Activated T-cell treated with anti-CD3 and anti-CD28 coated beads for 4 hours (primary cell): ENCODE measurements at places on chromosomes 1 and 21.

DNA sequence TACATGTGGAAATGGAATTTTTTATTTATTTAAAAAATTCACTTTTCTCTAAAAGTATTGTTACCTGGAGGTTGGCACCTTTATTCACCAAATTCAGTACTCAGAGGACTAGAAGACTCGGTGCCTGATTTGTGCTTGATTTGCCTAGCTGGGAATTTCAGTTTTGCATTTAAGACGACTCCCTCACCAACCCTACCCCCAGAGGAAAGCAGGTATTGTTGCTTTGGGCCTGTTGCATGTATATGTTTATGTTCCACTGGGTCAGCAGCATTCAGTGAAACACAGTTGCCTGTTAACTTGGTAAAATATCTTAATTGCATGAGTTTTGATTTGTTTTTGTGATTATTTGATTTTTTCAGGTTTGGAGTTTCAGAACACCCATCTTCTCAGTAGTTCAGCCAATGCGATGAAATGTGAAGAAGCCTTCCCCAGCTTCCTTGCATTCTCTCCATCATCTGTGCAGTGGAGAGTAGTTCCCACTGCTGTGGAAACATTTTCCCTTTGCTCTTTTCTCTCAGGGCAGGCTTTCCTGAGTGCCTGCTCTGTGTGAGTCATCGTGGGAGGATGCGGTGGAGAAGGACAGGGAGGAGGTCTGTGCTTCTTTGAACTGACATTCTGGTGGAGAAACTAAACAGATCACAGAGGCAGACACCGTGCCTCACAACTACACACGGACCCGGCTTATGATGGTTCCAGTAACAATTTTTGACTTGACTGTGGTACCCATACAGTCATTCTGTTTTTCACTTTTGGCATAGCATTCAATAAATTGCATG, 6.4 kb downstream of the ADARB1 start:
- DNase-seq = no peak

DNA sequence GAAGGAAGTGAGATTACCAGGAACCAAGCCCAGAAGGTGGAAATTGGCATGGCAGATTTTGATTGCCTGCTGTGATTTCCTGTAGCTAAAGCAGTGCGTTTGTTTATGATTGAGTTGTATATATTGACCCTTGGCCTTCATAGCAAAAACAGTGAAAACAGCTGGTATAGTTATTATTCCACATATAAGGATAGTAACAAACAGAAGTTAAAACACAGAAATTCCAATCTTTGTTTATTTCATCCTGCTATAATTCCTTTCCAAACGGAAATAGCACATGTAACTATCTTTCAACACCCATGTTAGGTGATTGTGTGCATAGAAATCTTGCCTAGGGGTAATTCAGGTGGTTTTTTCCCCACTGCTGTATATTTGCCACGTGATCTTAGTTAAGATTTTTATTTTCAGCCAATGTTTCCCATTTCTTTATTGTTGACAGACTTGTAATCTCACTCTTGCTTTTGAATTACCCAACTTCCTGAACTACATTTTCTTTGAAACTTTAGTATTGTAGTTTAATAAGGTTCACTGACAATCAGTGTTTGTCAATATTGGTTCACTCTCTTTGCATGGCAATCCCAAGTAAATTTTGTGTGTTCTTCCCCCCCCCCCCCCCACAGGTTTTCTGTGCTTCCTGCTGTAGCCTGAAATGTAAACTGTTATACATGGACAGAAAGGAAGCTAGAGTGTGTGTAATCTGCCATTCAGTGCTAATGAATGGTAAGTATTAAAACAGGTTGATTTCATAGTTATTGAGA, 102.7 kb downstream of the CC2D1B start:
- no peak for DNase-seq

DNA sequence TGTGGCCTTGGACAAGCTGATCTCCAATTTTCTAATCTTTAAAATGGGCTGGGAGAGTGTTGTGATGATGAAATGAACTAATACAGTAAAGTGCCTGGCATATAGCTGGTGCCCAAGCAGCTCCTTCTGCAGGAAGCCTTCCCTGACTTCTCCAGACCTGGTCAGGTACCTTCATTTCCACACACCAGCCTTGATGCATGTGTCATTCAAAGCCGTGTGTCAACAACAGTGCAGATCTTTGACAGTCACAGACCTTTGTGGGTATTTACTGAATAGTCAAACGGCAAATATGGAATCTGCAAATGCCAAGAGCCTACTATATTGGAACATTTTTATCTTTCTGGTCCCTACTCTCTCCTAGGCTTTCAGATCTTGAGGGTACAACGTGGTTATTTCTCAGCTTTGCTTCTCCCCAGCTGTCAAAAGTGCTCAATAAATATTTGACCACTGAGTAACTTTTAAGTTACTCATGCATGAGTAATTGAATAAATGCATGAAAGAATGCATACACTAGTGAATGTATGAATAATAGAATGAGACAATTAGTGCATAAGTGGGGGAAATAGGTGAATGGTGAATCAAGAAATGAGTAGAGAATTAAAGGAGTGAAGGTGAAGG, 75.4 kb downstream of the MDM4 start:
- no peak for DNase-seq

DNA sequence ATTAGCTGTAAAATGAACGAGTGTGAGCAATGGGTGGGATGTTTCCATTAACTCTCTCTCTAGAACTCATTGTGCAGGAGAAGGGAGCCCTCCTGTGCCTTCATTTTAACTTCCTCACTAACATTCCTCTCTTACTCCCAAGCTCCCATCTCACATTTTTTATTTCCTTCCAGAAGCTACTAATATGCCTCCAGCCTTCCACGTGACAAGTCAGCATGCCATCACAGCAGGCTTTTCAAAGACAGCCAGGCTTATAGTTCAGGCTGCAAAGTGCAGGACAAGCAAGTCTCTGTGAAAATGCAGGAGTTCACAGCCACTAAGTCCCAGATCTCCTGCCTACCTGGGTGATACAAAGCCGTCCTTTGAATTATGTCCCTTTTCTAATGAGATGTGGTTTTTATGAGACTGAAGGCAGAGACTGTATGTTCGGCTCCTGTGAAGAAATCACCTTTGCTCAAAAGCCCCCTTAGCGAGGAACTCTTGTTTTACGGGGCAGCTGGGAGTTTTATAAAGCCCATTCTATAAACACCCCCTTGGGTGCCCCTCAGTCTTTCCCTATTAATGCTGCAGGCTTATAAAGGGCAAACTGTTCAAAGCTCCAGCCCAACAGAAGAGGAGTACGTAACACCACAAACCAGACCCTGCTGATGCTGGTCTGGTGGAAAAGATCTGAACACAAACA, 14.8 kb upstream of the ANGPTL7 start:
- DNase-seq = no peak

DNA sequence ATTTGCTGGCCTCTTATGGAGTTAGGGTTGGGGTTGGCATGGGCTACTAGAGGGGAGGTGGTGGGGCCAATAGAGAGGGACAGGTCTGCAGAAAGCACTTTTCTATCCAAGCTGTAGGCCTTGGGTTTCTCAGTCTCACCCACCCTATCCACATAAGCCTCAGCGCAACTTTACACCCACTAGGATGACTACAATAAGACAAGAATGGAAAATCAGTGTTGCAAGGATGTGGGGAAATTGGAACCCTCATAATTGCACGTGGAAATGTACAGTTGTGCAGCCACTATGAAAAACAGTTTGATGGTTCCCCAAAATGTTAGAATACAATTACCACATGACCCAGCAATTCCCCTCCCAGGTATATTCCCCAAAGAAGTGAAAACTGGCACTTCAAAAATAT, 14.0 kb upstream of the GSTM4 start:
- no peak for DNase-seq

DNA sequence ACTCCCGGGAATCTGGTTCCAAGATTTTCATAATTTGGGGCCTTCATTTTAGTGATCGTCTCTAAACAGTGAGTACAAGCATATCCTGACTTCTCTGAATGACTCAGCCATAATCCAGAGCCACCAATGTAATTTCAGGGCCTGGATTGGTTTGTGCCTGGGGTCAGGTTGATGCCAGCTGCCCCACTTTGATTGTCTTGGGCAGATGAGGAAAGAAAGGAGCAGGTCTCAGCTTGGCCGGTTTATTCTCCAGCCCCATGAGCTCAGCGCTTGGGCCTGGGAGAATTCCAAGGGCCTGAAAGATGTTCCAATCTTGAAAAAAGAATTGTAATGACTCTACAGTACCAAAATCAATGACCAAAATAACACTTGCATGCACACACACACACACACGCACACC, 71.2 kb upstream of the ECE1 start:
- no peak for DNase-seq

DNA sequence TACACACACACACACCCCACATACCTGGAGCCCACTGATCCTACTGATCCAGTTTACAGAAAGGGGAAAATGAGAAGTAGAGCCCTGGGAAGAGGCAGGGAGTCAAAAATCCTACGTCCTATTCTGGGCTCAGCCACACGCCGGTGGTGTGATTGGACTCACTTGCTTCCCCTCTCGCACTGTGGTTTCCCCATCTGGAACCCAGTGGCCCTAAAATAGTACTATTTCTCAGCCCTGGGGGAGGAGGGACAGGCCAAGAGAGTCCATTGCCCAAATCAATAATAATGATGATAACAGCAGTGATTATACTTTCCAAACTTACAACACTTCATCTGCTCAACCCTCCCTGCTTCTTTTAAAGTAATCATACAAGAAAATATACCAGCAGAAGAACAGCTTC, 2.9 kb upstream of the PIGR start:
- no peak for DNase-seq

GRCh38 chr1:168531615-168532345, 12.0 kb downstream of the XCL2 start:
- no peak for DNase-seq

GRCh38 chr1:153493343-153493960, 33.0 kb upstream of the S100A7 start:
- DNase-seq = no peak

GRCh38 chr1:50181027-50181663, 72.4 kb downstream of the ELAVL4 start:
- DNase-seq = no peak

- no peak for DNase-seq
Measured at GRCh38 chr1:27538793-27539192, 48.8 kb upstream of the WASF2 start.

- no peak for DNase-seq
Measured at GRCh38 chr1:198788561-198789064, 149.8 kb downstream of the PTPRC start.

GRCh38 chr1:53621144-53621543, 117.8 kb downstream of the GLIS1 start:
- DNase-seq = no peak

- DNase-seq = no peak
Measured at GRCh38 chr1:43038232-43038935, 79.7 kb upstream of the SLC2A1 start.

- no peak for DNase-seq
Measured at GRCh38 chr1:203556047-203556851, 62.3 kb downstream of the OPTC start.

GRCh38 chr1:119308806-119309205, 59.8 kb upstream of the HAO2 start:
- DNase-seq = no peak

- DNase-seq = peak; percentile 35
Measured at GRCh38 chr1:52368383-52369172, 2.6 kb upstream of the CC2D1B start.

GRCh38 chr1:223760833-223761232, 48.5 kb downstream of the CAPN2 start:
- no peak for DNase-seq

DNA sequence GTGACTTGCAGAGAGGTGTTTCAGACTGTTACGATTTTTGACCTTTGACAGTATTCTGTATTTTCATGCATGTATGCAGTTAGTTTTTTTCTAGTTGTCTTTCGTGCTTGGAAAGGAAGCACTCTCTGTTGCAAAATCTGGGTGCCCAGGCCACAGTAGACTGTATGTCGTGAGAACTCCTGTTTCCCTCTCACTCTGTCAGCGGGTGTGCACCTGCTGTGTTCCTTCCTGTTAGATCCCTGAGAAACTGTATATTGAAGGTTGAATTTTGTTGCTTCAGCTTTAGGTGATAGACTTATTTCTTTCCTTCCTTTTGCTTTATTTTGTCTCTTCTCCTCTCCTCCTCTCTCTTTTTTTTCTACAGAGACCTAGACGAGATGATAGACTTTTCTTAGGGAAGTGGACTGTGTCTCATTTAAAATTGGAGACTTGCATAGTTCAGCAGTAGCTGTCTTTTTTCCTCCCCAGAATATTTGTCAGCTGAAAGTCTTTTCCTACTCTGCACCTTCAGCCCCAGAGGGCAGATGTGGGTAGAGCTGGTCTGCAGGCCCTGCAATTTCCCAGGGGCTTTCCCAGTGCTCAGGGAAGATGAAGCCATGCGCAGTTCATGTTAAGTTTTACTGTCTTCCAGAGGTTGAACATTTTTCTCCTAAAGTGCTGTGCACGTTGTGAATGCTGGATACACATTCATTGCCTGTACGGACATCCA, 1.4 kb downstream of the TRAPPC10 start:
- no peak for DNase-seq

GRCh38 chr1:230794431-230794830, 47.2 kb downstream of the CAPN9 start:
- DNase-seq = no peak

DNA sequence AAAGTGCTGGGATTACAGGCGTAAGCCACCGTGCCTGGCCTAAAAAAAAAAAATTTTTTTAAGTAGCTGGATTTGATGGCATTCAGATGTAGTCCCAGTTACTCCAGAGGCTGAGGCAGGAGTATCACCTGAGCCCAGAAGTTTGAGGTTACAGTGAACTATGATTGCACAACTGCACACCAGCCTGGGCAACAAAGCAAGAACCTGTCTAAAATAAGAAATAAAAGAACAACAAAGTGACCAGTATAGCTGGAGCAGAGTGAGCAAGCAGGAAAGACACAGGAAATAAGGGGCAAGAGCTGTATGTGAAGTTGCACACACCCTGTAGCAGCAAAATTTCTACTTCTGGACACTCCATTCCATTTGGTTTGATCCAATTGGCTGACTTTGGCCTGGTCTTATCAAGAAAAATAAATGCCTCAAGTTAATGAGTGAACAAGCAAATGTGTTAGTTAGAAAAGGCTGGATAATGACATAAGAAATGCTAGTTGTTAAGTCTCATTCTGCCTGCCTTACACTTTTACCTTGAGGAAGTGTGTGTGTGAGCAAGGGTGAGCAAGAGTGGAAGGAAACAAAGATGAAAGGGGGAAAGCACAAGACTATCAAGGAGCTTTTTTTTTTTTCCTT, 7.9 kb downstream of the ATP5IF1 start:
- no peak for DNase-seq

- DNase-seq = no peak
Measured at GRCh38 chr21:41584603-41585176, 76.7 kb upstream of the TMPRSS2 start.

DNA sequence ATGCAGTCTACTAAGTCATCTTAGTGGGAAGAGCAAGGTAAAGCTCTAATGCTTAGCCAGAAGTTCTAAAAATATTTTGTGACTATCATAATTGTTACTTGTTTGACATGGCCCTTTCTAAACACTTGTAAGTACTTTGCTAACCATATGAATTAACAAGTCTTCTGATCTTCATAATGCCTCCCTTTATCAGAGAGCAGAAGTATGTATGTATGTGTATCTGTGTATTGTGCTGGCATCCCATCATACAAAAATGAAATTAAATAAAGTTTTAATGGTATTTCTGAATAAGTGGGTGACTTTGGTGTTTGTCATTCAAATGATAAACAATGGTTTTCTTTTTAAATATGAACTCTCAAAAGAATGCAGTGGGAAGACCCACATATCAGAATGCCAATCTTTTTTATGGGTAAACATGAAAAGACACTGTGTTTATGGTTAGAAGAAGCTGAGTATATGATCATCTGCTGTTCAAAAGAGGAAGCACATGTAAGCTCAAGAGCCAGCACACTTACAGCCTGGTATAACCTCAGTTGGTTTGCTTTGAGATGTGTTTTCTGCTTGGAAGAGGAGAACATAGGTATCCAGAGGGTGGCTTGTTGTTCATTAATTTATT, 159.6 kb downstream of the CLEC20A start:
- DNase-seq = no peak
